ENCODE measurements at places on chromosomes 16 and 17. TPM values are rescaled to one million over a fixed set of nuclear protein-coding genes. Genes with fewer than 3 reads are reported as not detected.
A peak's percentile ranks its signal among the peaks of the same experiment; 100 is the strongest.

DNA sequence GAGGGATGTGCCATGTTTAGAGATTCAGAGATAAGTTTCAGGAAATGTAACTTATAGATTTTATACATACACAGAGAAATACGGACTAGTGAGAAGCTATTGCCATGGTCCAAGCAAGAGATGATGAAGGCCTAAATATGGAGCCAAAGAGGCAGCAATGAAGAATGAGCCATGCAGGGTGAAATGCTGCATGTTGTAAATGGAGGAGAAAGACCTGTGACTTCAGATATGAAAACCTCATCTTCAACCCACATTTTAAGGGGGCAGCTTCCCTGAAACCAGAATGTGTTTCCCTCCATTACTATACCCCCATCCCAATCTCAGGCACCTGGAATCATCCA, 2.9 kb downstream of the CCL2 start:
- DNase-seq, result no peak

SLC47A2 gene
- not detected for total RNA-seq

- DNase-seq, result no peak
Observed at GRCh38 chr16:2171601-2172178, 16.1 kb downstream of the TRAF7 start.

- peak; percentile 78 for DNase-seq
Observed at GRCh38 chr17:7862692-7863437, 5.1 kb downstream of the CYB5D1 start.
